ENCODE measurements at places on chromosomes 5 and 9. TPM values are rescaled to one million over a fixed set of nuclear protein-coding genes. Genes with fewer than 3 reads are reported as not detected.

The LCNL1 gene
- total RNA-seq: 2.3 TPM

DNA sequence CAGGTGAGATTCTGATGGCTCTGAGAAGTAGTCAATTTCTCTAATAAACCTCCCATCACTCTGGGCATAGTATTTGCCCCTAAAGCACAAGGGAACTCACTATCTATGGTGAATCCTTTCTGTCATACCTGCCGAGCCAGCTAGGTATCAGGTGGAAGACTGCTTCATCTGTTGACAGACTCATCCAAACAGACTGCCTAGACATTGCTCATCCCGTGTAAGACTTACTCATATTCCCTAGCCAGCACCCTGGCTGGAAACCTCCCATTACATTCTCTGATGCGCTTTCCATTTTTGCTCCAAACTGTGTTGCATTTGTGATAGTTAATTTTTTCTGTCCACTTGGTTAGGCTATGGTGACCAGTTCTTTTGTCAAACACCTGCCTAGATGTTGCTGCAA is 595.9 kb downstream of the DNAH5 start:
- no peak for DNase-seq

GRCh38 chr5:14455814-14456321 is 125.7 kb upstream of the OTULINL start:
- DNase-seq: no peak

GRCh38 chr9:12666813-12667212 is 26.4 kb upstream of the TYRP1 start:
- no peak for DNase-seq

Measured in spinal cord (tissue), 10 donors.